CD4-positive, alpha-beta T cell treated with Interferon gamma for 1 hour (primary cell): ENCODE measurements at places on chromosomes 12 and 14.

GRCh38 chr14:32224737-32225377 lies 21.8 kb upstream of the RNU6-8 start:
- no peak for DNase-seq

- DNase-seq: no peak
Measured at GRCh38 chr14:59481871-59482540, 2.2 kb downstream of the L3HYPDH start.

GRCh38 chr12:95673576-95673975 lies 117.0 kb downstream of the NTN4 start:
- no peak for DNase-seq

DNA sequence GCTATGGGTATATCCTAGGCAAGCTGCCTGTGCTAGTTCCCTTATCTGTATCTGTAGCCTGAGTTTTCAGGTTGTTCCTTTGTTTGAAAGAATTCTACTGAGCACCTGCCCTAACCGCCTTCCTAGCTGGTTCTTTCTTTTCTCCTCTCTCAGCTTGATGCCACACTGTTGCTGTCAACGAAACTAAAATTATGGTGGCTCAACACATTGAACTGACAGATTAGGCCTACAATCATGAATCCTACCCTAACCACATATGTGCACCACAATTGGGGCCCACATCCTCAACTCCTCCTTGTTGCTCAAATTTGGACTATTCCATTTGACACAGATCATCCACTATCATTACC lies 36.2 kb upstream of the RESF1 start:
- no peak for DNase-seq

DNA sequence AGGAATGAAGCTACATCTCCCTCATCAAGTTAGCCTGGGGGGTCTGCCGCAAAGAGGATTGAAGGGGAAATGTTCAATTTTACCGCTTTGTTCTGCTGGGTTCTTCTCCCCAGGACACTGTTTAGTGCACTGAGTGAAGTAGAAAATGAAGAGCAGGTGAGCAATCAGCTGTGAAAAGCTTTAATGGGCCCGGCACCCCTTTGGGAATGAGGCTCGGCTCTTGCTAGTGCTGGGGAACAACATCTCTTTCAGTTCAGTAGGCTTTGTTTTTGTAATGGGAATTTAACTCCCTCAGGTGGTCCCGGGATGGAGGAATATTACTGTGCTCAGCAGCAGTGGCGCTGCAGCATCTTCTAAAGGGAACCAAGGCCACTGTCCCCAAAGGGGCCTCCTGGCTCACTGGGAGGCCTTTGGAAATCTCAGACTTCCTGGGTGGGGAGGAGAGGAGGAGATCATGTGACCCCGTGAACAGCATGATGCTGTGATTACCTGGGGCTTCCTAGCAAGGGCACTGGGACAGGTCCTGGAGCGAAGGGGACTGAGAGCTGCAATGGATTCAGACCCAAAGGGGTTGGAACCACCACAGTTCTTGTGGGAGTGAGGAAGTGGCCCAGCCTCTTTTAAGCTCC lies 85.2 kb upstream of the MAX start:
- no peak for DNase-seq

- DNase-seq: peak; percentile 10
Measured at GRCh38 chr14:100025111-100025510, 40.1 kb upstream of the EVL start.

GRCh38 chr12:6200256-6201212 lies at the start of gene CD9:
TSS of gene CD9 (plus strand) at chr12:6200400. CDS start at chr12:6200500, 100 bp downstream.
- peak; percentile 40 for DNase-seq

DNA sequence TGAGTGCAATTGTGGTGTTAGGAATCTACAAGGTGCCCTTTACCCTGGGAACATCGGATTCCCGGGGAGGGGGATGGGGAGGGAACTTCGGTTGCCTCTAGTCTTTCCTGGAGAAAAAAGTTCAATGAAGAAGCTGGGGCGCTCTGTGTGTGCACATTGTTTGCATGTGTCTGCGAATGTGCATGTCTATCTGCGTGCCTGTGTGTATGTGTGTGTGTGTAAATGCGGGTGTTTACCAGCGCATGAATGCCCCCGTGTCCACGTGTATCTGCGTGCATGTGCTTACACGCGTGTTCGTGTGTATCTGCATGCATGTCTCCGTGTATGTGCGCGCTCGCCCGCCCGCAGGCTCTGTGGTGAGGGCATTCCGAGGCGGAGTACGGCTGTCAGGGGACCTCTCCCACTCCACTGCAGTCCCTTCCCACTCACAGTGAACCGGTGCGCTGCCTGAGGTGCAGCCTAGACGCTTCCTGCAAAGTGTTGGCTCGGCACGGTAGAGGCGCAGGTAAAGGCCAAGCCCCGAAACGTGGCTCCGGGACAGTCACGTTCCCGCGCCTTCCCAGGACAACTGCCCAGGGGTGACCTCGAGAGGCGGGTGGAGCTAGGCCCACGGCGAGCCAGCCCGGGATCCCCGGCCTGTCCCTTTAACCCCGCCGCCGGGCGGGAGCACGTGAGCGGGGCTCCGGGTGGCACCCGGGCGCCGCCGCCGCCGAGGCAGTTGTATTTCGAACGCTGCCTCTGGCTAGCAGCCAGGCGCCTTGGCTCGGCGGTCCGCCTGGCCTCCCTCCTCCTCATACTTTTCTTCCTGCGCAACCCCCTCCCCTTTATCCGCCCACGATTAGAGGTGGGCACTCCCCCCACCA lies 539 bp upstream of the HMGA2 start:
- DNase-seq: no peak

- DNase-seq: no peak
Measured at GRCh38 chr14:75497701-75498100, 24.6 kb upstream of the BATF start.
